ENCODE measurements at places on chromosomes 6 and 20.

GRCh38 chr6:113978084-113978675 lies 7.2 kb upstream of the HDAC2 start:
- no peak for DNase-seq

DNA sequence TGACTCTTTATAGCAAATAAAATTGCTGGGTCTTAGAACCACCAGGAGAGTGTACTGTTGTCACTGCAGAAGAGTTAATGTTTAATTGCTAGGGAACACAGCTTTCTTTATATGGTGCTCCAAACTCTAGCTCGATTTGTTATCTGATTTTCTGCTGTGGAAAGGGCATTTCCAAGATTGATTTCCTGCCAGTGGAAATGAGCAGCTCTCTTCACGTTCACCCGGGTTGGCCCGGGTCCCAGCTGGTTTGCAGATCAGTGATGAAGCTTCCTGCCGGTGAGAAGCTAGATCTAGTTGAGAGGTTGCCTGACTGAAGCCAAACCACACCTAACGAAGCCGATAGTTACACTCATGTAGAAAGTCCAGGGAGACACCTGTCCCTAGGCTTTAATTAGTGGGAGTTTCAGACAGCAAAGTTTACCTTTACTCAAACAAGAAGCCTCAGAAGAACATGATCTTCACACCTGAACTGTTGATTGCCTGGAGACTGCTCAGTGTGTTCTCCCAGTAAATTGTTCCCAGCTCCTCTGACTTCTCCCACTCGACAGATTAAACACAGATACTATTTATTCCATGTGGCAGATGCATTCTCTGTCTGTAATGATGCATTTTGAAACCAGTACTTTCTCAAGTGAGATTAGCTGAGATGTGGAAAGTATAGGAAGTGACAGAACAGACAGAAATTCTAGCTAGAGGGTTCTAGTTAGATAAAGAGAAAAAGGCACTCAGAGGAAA lies 27.8 kb downstream of the PAQR8 start:
- DNase-seq, result no peak

GRCh38 chr6:40791004-40791403 lies 203.8 kb upstream of the LRFN2 start:
- no peak for DNase-seq

DNA sequence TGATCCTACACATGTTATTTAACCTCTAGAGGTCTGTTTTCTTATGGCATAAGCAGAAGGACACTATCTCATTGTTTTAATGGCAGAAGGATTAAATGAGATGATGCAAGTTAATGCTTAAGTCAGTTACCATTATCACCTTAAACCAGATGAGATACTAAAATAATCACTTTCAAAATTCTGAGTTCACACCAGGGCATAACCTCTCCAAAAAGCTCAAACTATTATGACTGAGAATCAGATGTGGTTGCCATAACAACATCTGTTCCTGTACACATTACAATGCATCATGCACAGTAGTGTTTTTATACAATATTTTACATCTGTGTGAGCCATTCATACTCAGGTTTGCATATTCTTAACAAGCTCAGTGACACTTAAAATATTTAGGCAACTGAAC lies 10.2 kb downstream of the ADNP start:
- no peak for DNase-seq

DNA sequence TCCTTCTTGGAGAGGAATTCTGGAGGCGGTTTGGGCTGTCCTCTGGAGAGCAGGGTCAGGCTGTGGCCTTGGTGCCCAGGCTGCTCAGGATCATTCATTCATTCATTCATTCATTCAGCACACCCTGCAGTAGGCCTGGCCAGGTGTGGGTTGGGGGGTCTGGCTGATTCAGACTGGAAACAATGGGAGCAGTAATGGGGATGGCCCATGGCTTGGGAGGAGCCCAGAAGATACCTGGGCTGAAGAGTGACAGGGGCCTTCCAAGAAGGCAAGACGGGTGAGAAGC lies 31.5 kb downstream of the TOX2 start:
- DNase-seq, result no peak

- DNase-seq, result no peak
Observed at GRCh38 chr6:165950316-165950715, 217.3 kb downstream of the TBXT start.

GRCh38 chr6:69622924-69623323 lies 173.9 kb downstream of the LMBRD1 start:
- DNase-seq, result no peak

All from thoracic aorta (tissue), 2 donors.